AG04449 (cell line): ENCODE measurements at places on chromosomes 2 and 18.

DNA sequence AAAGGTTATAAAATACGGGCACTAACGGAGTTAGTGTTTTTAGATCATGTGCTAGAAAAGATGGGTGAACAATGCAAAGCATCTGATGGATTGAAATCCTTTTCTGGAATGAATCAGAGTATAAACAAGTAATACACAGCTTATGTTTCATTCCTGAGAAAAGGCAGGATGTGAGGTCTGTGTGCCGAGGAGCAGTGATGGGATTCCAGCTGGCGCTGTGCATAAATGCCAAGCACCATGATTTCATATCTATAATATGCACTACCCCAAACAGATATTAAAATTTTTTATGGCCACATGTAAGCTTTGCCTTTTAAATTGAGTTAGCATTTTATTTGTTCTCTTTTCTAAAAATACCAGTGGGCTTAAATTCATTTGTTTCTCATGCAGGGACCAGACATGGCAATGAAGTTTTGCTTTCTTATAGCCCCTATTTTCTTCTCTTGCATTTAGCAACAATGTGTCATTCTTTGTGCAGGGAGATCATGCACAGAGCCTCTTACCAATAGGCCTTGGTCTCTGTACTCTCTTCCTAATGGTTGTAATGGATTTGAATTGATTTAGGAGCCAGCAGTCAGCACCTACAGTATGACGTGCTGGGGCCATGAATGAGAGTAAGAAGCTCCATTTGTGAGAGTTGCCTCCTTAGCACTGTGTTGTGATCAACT lies 323.9 kb downstream of the SLC8A1 start:
- DNase-seq = peak; percentile 92

GRCh38 chr18:62524440-62525200 lies 1.8 kb downstream of the ZCCHC2 start:
- no peak for DNase-seq

GRCh38 chr2:157438863-157439823 lies 4.7 kb downstream of the CYTIP start:
- DNase-seq = no peak

DNA sequence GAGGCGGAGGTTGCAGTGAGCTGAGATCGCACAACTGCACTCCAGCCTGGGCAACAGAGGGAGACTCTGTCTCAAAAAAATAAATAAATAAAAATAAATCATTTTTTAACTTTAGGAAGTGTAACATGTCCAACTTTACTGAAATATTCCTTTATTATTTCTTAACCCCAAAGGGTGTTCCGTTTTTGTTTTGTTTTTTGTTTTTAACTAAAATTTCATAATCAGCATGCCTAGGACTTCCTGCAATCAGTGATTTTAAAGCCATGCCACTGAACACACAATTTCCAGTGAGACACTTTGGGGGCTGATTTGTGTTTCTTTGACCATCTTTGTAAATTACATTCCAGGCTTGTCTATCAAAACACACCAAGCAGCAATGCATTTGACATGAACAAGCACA lies 7.1 kb downstream of the CATIP start:
- DNase-seq = no peak

- DNase-seq = no peak
Observed at GRCh38 chr2:104406261-104406726, 447.6 kb upstream of the POU3F3 start.

- DNase-seq = no peak
Observed at GRCh38 chr2:148994341-148994740, 44.2 kb upstream of the LYPD6B start.

DNA sequence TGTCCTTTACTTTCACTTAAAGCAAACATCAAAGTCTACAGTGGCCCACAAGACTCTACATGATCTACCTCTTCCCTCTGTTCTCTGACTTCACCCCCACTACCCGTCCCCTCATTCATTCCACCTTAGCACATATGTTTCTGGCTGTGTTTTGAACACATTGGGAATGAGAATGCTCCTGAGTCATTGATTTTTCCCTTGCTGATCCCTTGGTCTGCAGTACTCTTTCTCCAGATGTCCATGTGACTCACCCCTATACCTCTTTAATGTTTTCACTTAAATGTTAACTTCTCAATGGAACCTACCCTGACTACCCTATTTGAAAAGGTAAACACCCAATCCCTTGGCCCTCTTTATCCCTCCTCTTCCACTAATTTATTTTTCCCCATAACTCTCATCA lies 30.7 kb upstream of the FRZB start:
- DNase-seq = peak; percentile 23

DNA sequence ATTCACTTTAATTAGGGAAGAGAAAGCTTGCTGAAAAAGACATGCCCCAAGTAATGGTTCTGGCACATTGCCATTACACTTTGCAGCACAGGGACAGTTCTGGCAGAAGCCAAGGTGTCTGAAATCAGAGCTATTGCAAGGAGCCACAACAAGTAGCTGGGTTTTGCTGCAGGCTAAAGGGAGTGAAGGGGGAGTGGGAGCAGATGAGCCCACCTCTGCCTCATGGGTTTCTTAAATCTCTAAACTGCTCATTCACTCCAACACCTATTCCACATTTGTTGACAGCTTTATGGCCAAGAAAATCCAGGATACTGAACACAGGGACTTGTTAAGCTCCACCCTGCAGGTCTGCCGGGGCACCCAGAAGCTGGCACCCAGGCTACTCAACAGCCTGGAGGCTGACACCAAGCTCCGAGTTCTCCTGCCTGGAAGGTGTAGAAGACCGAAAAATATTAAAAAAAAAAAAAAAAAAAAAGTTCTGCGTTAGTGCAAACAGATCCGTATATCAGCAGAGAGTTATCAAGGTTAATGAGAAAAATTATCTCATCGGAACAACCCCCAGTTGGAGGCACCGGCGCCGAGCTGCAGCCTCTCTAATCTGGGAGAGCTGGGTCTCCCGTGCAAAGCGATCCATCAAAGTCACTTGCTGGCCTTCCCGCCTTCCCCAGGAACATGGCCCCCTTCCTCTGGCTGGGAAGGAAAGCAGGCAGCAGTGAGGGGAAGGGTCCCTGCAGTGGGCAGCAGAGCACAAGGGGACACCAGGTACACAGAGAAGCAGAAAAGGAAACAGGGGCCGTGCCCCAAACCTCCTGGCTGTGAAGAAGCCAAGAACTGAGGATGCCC lies 123.7 kb downstream of the HNMT start:
- DNase-seq = no peak

DNA sequence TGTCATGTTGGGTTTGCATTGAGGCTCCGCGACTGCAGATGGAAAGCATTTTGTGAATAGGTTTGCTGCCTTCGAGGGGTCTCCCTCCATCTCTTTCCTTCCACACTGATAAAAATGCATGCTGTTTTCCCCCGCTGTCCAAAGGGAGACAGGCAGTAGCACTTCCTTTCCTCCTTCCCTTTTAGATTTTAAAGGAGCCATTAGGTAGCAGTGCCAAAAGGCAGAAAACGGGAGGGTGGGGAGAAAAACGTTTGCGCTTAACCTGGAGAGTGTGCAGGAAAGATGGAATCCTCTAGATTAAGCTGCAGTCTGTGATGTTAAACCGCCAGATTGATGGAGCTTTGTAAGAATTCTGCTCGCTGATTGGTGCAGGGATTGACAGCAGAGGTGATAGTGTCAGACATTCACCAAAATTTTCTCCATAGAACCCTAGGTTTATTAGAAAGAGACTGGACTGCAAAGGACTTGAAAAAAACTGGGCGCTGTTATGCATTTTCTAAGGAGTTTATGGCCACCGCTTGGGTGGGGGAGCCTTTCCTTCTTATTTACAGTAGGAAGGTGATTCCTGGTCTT lies 688 bp downstream of the MAPRE2 start:
- DNase-seq = no peak

- peak; percentile 23 for DNase-seq
Observed at GRCh38 chr2:110883406-110883805, 151.0 kb downstream of the ACOXL start.

DNA sequence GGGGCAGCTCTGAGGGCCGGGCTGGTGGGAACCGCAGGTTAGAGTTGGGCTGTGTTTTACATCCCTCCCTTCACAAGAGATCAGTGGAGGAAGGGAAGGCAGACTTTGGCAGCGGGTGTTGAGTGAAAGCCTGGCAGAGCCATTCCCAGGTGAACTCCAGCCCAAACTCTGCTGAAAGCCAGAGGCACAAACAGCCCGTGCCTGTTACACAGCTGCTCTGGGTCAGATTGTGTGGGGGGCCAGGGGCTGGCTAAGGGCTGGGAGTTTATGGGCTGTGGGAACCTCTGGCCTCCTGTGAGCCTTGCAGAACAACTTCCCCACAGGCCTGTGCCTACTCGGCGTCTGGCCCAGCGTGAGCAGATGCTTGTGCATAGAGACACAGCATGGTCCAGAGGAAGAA lies 286.8 kb downstream of the CLIP4 start:
- no peak for DNase-seq
